ENCODE measurements at places on chromosomes 12 and 14. TPM values are rescaled to one million over a fixed set of nuclear protein-coding genes. Genes with fewer than 3 reads are reported as not detected.

DNA sequence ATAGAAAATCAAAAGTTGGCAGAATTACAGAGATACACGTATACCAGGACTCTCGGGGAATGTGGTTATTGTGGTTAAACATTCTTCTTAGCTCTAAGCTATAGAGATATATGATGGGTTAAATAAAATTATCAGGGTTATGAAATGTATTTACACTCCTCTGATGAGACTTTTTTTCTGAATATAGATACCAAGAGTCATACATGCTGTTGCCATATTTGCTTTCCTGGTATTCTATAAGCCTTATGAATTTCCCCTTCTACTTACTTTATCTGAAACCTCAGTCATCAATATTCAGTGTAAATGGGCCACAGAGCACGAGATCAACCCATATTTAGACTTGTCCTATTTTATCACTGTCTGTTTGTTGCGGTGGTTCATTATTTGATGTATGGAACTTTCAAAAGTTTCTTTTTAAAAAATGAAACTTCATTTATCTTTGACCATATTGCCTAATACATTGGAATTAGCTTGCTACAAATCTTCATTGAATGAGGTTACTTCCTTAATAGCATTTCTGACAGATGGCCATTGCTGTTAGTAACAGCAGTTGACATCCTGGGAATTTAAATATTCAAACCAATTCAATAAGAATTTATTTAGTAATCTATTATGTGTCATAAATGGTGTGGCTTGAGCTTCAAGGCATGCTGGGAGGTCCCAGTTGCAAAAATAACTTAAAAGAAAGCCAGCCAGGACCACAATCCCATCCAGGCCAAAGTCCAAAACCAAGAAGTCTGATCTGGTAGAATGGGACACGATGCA lies 393.5 kb downstream of the PCNX1 start:
- no peaks in the 10 kb centered on the region for H3K36me3 ChIP-seq
- no peaks in the 10 kb centered on the region for H3K27me3 ChIP-seq
- no peak overlapping the region for H3K27ac ChIP-seq
- DNase-seq, result no peak
- H3K4me3 ChIP-seq, result no peak overlapping the region
- no peaks in the 10 kb centered on the region for H3K4me1 ChIP-seq

GRCh38 chr12:92876496-92876895 lies 52.6 kb downstream of the EEA1 start:
- H3K27me3 ChIP-seq, result no peaks in the 10 kb centered on the region
- no peaks in the 10 kb centered on the region for H3K4me1 ChIP-seq
- no peak overlapping the region for H3K27ac ChIP-seq
- no peak for DNase-seq
- H3K4me3 ChIP-seq, result no peak overlapping the region

GRCh38 chr14:69863083-69863482 lies 16.1 kb upstream of the SMOC1 start:
- H3K4me1 ChIP-seq, result no peaks in the 10 kb centered on the region
- no peak for DNase-seq
- no peaks in the 10 kb centered on the region for H3K27me3 ChIP-seq
- H3K36me3 ChIP-seq, result no peaks in the 10 kb centered on the region

DNA sequence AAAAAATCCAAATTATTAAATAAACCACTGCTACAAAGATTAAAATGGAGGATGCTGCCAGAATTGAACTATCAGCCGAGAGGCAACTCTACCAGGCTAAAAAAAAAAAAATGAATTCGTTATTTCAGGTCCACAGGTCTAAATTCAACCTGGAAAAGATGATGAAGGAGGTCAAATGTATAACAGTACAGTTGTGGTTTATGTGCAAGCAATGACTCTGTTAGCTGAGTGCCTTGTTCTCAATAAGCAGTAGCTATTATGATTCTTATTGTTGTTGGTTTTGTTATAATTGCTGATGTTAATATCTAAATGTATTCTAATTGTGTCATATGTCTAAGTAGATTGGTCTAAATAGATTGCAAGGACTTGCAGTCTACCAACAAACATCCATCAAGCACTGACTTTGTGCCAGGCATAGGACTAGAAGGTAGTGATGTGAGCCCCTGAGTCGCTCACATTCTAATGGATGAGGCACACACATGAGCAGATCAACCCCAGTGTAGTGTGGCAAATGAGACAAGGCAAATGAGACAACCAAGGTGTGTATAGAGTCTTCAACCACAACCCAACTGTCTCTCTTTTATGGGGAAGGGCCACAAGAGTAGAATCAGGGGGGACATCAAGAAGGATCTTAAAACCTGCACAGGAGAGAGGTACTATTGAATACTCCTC lies 77.0 kb upstream of the PLEKHG7 start:
- H3K36me3 ChIP-seq, result no peaks in the 10 kb centered on the region
- no peak overlapping the region for H3K27ac ChIP-seq
- H3K4me1 ChIP-seq, result no peaks in the 10 kb centered on the region
- H3K4me3 ChIP-seq, result no peak overlapping the region
- DNase-seq, result no peak

The FOXN4 gene
- 0.10 TPM for polyA plus RNA-seq

The CDK4 gene
- 196 TPM for polyA plus RNA-seq

The MBD6 gene
- 67.7 TPM for polyA plus RNA-seq

Data from large intestine (tissue), 12 donors.